ENCODE measurements at places on chromosomes 7 and 10.

DNA sequence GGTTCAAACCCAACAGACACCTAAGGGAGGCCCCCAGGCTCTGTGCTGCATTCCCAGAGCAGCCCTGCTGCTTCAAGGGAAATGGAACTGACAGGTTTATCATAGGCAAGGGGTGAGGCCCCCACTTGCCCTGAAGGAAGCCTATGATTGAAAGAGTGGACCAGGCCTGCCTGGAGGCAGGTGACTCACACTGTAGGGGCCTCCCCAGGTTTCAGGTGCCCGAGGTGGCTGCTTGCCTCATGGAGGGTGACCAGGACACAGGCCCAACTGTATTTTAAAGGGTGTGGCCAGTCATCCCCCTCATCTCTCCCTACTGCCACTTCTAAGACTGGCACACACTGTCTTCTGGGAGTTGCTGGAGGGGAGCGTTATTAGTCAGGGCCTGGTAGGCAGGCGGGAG is 85.4 kb downstream of the ATXN7L1 start:
- no peak for DNase-seq

DNA sequence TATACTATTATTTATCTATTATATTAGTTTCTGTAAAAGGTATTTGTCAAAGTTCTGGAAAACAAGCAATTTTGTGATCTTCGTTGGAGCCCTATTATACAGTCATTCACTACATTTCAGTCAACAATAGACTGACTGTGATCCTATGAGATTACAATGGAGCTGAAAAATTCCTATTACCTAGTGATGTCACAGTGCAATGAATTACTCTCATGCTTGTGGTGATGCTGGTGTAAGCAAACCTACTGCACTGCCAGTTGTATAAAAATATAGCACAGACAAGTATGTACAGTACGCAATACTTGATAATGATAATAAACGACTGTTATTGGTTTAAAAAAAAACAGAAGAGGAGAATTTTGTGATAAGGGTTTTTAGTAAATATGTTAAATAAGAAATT is 21.4 kb downstream of the OR6V1 start:
- no peak for DNase-seq

GRCh38 chr7:33882040-33882837 is 23.1 kb upstream of the BMPER start:
- DNase-seq: no peak

DNA sequence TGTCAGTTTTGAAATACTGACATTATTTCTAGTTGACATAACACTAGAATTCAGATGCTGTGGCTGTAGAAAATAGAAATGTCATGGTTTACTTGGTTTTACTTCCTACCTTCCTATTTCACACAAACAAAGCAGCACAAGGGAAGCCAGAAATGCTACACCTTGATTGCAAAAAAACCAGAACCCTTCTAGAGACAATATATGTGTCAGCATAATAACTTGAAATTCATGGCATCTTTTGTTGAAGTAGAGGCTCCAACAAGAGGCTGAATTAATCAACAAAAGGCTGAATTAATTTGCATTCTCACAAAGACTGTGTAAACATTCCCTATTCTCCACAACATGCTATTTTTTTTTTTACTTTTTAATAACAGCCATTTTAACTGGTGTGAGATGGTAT is 25.2 kb downstream of the ZNF117 start:
- DNase-seq: no peak
